Peyer's patch (tissue), 4 donors: ENCODE measurements at places on chromosomes 5 and 9. TPM values are rescaled to one million over a fixed set of nuclear protein-coding genes. Genes with fewer than 3 reads are reported as not detected.

DNA sequence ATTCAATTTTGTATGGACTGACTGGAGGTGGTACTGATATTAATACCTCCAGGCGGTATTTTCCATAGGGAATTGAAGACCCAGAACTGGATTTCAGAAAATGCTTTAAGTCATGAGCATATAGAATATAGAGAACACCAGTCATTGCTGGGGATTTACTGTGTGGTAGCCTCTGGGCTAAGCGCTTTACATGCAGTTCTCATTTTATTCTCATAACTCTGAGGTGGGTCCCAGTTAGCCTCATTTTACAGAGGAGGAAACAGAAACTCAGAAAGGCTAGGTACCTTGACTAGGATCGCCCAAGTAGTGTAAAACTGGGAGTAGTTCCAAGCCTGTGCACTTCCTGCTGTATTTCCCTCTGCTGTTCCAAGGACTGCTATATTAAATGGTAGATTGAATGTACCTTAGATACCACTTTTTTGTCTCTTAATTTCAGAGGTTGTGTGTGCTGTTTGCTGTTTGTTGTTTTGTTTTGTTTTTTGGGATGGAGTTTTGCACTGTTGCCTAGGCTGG, 13.8 kb downstream of the SLC44A1 start:
- DNase-seq, result no peak
- H3K4me3 ChIP-seq, result no peak overlapping the region
- H3K4me1 ChIP-seq, result no peaks in the 10 kb centered on the region
- no peaks in the 10 kb centered on the region for H3K27me3 ChIP-seq

DNA sequence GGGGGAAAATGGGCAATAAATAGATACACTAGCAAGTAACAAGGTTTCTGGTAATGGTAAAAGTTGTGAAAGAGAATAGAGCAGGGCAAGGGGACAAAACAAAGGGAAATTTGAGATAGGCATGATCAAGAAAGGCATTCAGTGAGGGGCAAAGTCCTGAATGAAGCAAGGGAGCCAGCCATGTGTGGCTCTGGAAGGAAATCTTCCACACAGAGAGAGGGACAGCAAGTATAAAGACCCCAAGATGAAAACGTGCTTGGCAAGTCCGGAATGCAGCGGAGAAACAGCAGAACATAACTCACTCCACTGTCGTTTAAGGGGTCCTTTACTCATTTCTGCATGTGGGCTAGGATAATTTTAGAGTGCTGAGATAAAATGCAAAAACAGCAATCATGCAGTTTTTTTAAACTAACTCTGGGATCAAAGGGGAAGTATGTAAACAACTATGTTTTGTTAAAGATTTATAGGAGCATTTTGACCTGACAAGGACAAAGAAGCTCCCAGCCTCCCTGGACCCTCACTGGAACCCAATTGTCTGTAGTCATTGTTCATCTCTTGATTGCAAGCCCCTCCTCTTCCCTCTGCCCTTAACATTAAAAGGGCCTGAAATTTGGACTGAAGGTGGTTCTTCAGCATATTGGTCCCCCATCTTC, 22.9 kb upstream of the AOPEP start:
- H3K4me3 ChIP-seq, result no peak overlapping the region
- no peak for DNase-seq
- no peak overlapping the region for H3K27ac ChIP-seq
- H3K36me3 ChIP-seq, result no peaks in the 10 kb centered on the region
- no peaks in the 10 kb centered on the region for H3K4me1 ChIP-seq

The SLC22A4 gene
- total RNA-seq, result 37.3 TPM

DNA sequence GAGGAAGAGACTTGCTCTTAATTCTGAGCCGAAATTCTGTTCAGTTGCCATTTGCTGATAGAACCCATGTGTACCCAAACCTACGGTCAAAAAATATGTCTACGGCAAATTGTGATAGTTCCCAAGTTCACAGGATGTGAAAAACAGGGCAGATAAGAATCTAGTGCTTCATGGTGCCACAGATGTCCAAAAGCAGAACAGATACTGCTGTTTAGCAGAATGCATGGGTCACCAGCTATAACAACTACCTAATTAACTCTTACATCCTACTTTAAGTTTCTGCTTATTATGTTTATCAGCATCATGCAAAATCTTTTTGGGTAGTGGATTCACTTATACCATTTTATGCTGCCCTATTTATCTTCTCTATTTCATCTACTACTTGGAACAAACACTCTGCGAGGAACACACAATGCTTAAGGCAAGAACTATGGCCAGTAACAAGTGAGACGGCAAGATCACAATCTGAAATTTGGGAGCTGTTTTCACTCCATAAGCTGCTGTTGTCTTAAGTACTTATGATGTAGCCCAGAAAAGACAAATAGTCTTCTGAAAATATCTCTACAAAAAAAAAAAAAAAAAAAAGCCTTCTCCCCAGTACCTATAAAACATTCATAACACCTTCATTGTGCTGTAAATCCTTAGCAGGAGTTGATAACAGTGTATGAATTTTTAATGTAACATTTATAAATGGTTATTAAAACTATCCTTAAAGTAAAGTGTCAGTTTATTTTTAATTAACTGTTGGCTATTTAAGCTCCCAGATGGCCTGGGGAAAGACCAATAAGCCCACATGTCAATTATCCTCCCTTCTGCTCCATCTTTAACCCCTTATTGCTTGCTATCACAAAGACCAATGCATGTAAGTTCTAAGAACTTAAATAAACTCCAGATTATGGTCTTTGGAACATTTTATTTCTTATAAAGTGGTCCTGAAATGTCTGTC, 232.3 kb downstream of the TLR4 start:
- H3K4me3 ChIP-seq, result no peak overlapping the region
- H3K27ac ChIP-seq, result no peak overlapping the region
- no peaks in the 10 kb centered on the region for H3K4me1 ChIP-seq
- H3K36me3 ChIP-seq, result no peaks in the 10 kb centered on the region
- H3K27me3 ChIP-seq, result no peaks in the 10 kb centered on the region

The PCDHB4 gene
- total RNA-seq, result 0.80 TPM
